ENCODE measurements at places on chromosomes 3 and 15. TPM values are rescaled to one million over a fixed set of nuclear protein-coding genes. Genes with fewer than 3 reads are reported as not detected.

The BNC1 gene
- total RNA-seq, result 1.6 TPM

The CCR5 gene
- total RNA-seq, result not detected

The SOX14 gene
- 0.23 TPM for total RNA-seq

The SCN10A gene
- total RNA-seq, result not detected

The POTEB3 gene
- total RNA-seq, result not detected

The DNAH12 gene
- not detected for total RNA-seq

The FSD2 gene
- 0.08 TPM for total RNA-seq

The XCR1 gene
- not detected for total RNA-seq
